NCI-H1930 (cell line): ENCODE measurements at places on chromosomes 11 and 22.

GRCh38 chr11:9821008-9821752 lies 157.3 kb downstream of the SWAP70 start:
- DNase-seq: no peak

GRCh38 chr22:41915035-41915785 lies at the start of gene SHISA8:
TSS of gene SHISA8 (minus strand) at chr22:41915074. CDS start at chr22:41914667, 407 bp downstream.
- DNase-seq: no peak

DNA sequence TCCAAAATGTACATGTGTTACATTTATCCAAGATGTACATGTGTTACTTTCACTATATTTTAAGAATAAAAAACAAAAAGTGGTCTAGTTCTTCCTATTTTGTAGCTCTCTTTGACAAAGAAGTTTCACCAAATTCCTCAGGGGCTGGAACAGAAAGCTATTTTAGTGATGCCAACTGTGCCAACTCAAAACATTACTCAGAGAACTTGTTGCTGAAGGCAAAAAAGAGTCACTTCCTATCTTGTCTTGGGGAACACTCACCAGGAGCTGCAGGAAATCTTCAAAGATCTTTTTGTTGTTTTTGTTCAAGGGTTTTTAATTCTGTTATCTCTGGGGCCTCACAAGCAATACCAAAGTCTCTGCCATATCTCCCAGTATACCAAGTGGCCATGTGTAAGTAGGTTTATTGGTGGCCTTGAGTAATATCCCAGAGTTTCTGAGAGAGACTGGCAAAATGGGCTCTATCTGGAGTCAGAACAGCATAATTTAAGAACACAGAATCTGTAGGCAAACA lies 13.6 kb upstream of the EED start:
- DNase-seq: no peak

- no peak for DNase-seq
These were observed 372.0 kb upstream of the B3GAT1 start for GRCh38 chr11:134784046-134784445.

- no peak for DNase-seq
These were observed 22.1 kb downstream of the GDPD5 start for GRCh38 chr11:75503531-75504099.

- no peak for DNase-seq
These were observed 722.2 kb upstream of the TENM4 start for GRCh38 chr11:80163011-80163410.

- DNase-seq: no peak
These were observed 28.1 kb downstream of the SBF2 start for GRCh38 chr11:10265936-10266335.

GRCh38 chr22:46212195-46212594 lies 37.9 kb downstream of the CDPF1 start:
- no peak for DNase-seq

DNA sequence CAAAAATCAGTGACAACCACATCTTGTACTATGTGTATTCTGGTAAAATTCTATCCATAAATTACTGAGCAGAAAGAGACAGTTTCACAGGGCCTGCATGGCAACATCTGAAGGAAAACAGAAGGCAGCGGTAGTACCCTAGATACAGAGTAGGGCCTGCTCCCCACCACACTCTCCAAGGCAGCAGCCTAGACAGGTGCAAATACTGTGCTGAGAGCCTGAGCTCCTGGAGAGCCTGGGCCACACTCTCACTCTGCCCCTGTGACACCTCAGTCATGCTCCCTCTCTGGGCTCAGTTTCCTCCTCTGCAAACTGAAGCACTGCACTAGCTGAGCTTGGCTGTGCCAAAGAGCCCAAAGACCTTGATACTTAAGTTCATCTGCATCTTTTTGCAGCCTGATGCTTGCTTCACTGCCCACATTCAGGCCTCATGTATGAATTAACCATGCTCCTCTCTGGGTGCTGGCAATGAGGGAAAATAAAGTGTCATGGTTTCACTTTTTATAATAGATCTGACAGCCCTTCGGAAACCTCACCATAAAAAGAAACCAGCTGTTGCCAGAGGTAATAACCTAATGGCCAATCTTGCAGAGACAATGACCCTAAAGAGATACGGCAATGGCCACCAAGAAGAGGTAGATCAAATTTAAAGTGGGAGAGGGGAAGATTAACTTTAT lies 104.7 kb downstream of the PLEKHA7 start:
- no peak for DNase-seq

GRCh38 chr11:95516786-95517185 lies 272.8 kb downstream of the FAM76B start:
- DNase-seq: no peak

DNA sequence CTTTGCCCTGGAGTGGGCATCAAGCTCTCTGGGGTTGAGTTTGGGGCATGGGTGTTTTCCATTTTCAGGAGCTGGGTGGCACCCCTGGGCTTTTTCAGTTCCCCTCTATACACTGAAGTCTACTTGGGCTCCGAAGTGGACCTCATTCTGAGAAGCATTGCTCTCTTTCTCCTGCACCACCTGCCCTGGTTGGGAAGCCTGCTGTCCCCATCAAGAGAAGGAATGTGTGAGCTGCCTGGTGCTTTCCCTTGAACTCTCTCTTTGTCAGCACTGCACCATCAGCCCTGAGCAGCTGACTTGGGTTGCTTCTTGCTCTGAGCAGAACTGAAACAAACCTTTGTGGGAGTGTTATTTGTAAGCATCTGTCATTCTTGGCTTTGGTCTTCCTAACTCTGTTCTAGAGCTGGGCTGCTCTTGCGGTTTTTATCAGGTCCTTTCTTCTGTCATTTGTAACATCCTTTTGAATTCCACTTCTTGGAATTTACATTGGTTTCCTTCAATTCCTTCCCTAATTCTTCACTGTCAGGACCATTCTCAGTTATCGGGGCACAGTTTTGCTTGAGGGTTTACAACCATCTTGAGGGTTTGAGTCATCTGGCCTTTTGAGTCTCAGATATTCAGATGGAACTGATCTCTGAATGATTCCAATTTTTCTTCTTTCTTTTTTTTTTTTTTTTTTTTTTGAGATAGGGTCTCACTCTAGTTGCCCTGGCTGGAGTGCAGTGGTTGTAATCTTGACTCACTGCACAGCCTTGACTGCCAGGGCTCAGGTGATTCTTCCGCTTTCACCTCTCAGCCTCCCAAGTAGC lies 20.5 kb downstream of the UBE2L3 start:
- no peak for DNase-seq

DNA sequence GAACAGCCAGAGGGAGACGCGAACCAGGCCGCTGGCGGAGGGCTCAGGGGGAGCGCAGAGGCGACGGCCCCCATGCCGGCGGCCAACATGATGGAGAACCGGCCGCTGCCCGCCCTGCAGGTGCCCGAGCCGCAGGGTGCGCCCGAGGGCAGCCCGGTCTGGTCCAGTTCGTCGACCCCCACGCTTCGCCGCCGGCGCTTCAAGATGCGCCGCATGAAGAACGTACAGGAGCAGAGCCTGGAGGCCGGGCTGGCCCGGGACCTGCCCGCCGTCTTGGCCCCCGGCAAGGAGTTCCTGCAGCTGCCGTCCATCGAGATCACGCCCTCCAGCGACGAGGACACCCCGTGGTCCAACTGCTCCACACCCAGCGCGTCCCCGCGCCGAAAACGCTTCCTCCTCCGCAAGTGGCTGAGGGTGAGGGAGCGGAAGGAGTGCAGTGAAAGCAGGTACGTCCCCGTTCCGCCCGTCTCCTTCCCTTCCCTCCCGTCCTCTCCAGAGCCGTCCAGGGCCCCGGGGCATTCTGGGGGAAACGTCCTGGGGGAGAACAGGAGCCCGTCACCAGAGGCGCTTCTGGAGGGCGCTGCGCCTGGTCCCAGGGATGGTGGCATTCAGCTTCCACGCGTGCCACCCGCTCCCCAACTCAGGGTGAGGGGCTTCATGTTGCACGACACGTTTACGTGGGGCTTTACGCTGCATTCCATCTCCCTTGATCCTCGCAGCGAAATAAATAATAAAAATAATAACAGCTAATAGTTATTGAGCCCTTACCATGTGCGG lies 840 bp downstream of the GRAMD1B start:
- DNase-seq: no peak

DNA sequence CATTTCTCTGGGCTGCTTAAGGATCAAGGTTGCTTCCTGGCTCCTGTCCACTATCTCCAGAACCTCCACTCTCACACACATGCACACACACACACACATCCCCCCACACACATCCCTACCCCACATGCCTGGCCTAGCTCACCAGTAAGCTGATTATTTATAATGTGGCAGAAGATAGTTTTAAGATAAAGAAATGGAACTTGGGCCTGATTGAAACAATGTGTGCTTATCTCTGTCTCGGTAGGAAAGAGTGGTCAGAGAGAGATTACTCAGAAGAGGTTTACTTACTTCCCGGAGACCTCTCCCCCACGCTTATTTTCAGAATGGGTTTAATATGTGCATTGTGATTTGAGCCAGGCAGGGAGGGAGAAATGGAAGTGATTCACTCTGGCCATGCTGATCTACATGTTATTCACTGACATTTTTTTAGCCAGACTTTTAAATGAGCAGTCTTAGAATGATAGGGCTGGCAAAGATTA lies 422.4 kb downstream of the TENM4 start:
- no peak for DNase-seq

DNA sequence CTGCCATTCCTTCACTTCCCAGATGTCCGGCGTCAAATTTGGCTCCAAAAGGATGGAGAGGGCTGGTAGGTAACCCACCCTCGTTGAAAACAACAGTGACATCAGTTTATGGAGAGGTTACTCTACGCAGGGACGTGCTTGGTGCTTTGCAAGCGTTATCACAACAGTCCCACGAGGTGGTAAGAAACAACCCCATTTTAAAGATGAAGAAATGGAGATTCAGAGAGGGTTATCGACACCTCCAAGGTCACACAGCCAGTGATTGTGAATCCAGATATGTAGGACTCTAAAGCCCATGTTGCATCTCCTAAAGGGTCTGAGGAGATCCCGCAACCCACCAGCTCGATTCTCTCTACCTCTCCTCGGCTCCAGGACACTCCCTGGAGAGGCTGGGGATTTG lies 773 bp downstream of the MIAT start:
- DNase-seq: no peak

DNA sequence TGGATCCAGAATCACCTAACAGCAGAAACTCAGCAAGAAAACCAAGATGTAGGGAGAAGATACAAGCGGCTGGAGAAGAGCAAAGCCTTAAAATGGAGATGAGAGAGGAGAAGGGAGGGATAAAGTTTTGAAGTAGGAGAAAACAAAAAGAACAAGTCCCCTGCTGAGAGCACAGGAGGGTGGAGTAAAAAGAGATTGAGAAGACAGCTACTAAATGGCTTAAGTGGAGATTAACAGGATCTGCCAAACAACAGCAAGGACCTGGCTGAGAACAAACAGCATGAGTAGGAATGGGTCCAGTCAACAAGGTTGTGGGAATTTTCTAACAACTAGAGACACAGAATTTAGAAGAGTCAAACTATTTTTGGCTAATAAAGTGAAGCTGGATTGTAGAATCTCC lies 18.1 kb downstream of the BTG4 start:
- no peak for DNase-seq

DNA sequence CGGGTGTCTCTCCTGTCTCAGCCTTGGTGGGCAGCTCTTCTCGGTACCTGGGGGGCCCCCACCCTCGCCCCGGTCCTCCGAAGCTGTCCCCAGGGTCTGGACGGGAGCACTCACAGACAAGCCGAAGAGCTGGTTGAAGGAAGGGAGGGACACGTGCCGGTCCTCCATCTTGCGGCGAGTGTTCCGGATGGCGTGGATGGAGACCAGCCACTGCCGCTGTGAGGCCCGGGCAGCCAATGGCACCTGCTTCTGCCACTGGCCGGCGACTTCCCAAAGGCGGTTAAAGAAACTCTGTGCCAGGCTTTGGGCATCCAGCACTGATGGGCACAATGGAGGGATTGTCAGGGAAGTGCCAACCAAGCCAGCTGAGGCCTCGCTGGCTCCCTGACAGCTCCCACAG lies 18.7 kb downstream of the PPM1F start:
- DNase-seq: no peak

DNA sequence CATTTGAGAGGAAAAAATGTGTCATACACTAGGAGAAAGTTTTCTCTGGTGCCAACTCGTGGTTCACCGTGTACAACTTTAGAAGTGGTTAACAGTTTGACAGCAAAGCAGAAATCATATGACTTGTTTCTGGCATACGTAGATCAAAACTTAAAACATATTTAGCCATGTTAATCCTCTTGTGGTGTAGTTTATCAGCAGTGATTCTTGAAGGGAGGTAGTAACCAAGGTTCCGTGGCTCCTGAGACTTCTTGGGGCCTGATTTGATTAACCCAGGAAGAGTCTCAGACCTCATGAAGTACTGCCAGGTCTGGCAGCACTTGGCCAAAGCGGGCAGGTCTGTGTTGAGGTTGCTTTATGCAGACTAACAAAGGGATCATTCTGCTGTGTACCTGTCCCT lies 40.5 kb downstream of the SREBF2 start:
- no peak for DNase-seq

DNA sequence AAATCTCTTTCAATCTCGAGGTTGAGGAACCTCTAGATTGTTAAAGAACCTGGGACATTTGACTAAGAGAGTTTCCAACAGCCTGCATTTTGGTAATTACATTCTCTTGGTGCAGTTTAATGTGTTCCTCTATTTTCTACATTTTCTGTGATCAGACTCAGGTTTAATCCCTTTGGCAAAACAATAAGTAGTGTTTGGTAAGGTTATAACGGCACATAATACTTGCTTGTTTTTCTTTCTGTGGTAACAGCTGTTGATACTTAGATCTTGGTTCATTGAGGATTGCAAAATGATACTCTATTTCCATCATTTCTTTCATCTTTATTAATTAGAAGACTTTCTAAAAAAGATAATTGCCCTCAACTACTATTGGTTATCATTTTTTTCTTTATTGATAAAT lies 271.3 kb downstream of the SBF2 start:
- no peak for DNase-seq

DNA sequence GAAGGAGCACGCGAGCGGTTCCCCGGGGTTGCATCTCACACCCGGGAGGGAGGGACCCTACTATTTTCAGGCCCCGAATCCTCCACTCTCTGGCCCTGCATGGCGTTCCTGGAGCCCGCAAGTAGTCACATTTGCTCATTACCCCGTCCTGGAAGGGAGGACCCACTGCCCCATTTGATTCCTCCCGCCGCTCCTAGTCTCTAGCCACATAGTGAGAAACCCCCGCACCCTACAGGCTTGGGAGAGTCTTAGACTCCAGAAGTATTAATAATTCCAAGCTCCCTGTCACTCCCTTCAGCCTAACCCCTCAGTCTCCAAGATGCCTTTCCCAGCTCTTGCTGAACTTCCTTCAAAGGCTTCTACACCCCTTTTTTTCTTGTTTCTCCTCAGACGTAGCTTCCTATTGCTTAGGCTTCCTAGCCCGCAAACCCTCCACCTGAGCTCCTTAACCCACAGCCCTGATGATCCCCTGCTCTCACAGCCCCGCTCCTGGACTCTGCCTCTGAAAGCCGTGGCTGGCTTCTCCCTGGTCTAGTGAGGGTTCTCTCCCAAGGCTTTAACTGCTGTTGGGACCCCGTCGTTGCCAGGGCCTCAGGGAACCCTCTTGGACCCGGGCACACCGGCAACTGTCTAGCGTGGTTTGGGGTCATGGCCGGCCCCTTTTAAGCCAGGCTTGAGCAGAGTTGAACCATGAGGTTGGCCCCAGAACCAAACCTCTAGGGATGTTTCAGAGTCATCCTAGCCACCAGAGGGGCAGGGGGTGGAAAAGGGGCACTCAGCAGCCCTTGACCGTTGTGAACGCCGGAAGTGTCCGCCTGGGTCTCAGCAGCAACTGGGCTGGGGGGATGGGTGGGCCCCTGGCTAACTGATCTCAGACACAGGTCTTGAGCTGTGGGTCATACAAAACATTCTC lies 862 bp downstream of the GGA1 start:
- no peak for DNase-seq

GRCh38 chr11:16526947-16527346 lies 170.6 kb upstream of the SOX6 start:
- DNase-seq: no peak
